Mucosa of gallbladder (tissue), 1 donor: ENCODE measurements at places on chromosomes 5 and 9. TPM values are rescaled to one million over a fixed set of nuclear protein-coding genes. Genes with fewer than 3 reads are reported as not detected.
A peak's percentile ranks its signal among the peaks of the same experiment; 100 is the strongest.

- DNase-seq = peak; percentile 68
Measured at GRCh38 chr5:141040093-141040770, 10.9 kb upstream of the PCDHB1 start.

DNA sequence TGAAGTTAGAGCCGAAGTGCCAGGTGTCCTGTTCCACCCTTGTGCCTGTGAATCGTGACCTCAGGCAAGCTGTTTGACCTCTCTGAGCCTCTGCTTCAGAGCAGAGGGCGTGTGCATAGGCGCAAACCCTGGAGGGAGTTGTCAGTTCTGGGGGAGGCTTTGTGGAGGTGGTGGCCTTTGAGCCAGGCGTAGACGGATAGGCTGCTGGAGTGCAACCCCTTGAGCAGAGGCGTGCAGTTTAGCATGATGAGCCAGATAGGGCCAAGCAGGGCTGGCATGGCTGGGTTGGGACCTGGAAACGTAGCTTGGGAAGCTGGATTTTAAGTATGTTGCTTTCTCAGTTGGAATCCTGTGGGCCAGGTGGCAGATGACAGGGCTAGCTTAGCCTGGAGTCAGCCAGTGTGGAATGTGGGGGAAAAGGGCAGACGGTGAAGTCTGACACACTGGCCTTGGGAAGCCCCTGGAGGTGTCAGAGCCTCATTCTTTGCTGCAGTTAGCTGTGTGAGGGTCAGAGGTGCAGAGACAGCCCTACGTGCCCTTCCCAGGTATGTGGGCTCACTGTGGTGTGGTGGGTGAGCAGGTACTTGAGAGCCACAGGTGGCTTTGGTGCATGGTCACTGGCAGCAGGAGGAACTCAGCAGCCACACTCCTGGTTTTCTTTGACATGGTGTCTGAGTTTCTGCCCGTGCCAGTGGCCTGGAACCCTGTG, 93.4 kb downstream of the DAB2IP start:
- no peak for DNase-seq

DNA sequence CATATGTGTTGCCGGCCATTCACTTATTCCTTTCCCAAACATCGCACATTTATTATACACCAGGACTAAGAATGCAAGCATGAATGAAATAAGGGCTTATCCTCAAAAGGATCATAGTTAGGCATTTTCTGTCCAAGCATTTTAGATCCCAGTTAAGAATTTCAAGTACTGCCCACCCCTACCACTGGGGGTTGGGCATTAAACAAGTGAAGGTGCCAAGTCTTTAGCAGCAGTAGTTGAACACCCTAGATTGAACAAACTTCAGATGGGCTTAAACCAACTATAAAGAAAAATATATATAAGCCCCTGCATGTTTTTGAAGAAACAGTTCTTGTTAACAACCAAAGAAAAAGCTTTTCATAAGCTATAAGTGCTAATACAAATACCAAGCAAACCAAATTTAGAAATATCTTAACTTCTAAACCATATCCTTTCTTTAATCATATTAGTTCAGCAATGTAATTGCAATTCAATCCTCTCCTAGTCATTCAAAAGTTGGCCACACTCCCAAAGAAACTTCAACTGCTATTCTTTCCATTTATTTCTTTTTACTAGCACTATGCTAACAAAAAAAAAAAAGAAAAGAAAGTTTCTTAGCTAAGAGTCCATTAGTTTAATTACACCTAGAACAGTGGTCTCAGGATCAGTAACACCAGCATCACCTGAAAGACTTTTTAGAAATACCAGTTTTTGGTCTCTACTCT, 149.8 kb downstream of the MLLT3 start:
- no peak for DNase-seq

GRCh38 chr5:170743876-170744212, 39.7 kb upstream of the GABRP start:
- no peak for DNase-seq

DNA sequence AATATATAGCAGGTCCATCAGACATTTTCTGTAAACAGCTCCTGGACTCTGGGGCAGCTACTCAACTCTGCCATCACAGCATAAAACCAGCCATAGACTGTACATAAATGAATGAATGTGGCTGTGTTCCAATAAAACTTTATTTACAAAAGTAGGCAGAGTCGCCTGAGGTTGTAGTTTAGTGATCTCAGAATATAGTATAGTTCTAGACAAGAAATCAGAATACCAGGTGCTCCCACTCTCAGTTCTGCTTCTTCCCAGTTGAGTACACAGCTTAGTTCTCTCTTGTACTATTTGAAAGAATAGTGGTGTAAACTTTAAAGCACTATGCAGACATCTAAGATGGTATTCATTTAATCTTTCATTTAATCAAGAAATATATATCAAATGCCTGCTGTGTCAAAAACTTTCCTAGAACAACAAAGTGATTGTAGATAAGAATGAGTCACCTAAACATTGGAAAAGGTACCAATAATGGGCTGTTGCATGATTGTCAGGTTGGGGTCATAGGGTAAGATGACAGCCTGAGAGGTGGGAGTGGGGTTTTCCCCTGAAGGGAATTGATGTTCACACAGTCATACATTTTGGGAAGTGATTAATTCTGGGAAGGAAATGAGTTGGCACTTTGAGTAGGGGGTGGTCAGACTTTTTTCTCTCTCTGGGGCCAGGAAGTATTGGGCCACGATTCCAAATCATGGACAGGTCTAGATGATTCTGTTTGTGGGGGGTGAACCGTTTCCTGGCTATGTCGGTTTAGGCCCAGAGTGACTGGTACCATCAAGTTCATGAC, 37.0 kb downstream of the TNFSF8 start:
- no peak for DNase-seq

DNA sequence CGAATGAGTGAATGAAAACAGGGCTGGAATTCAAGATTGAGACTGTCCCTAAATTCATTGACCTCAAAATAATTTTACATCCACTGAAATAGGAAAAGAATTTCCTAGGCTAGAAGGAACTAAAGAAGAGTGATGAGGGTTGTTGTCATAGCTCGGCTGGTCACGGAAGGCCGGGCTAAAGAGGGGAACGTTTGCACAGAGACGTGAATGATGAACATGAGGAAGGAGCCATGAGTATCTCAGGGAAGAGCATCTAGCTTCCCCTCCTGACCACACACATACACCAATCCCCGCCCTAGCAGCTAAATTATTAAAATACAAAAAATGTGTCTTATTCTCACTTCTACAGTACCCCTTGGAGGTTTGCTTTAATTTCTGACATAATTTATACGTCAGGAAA, 124.4 kb upstream of the ABCA1 start:
- no peak for DNase-seq

- no peak for DNase-seq
Measured at GRCh38 chr9:119801311-119801710, 432.1 kb upstream of the BRINP1 start.

GRCh38 chr5:91190314-91190690, 192.8 kb downstream of the ARRDC3 start:
- no peak for DNase-seq

The SPEF2 gene
- 11.5 TPM for total RNA-seq

The SPATA6L gene
- total RNA-seq = 25.0 TPM

The TXN gene
- total RNA-seq = 158 TPM

- DNase-seq = no peak
Measured at GRCh38 chr5:125052584-125052983, 306.1 kb upstream of the ZNF608 start.

- no peak for DNase-seq
Measured at GRCh38 chr5:116577064-116577788, 2.6 kb upstream of the SEMA6A start.

GRCh38 chr5:133605323-133605722, 7.0 kb downstream of the FSTL4 start:
- DNase-seq = no peak

The PCDHB2 gene
- total RNA-seq = 3.6 TPM

The LURAP1L gene
- total RNA-seq = 25.2 TPM

GRCh38 chr5:168609806-168610482, 30.8 kb upstream of the PANK3 start:
- no peak for DNase-seq

DNA sequence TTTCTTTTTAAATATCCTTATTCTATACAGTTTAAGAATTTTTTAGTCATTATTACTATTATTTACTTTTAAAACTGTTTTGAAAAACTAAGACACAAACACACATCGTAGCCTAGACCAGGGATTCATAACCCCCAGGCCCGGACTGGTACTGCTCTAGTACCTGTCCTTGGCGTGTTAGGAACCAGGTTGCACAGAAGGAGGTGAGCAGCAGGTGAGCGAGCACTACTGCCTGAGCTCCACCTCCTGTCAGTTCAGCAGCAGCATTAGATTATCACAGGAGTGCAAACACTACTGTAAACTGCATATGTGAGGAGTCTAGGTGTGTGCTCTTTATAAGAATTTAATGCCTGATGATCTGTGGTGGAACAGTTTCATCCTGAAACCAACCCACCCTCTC, 357.0 kb downstream of the PTPRD start:
- DNase-seq = no peak

DNA sequence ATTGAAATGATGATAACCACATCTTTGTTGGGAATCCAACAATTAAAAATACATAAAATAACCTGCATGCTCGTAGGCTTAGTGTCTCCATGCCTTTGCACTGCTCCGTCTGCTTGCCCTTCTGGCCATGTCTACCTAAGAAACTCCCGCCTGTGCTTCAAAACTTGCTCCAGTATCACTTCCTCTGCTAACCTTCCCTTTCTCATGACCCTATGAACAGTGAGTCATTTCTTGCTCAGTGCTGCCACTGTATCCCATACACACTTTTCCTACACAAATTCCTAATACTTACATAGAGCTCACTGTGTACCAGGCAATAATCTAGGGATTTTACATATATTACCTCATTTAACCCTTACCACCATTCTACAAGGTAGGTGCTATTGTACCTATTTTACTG, 33.5 kb downstream of the TMEM245 start:
- no peak for DNase-seq

GRCh38 chr9:129209109-129209508, 31.0 kb upstream of the IER5L start:
- no peak for DNase-seq

- no peak for DNase-seq
Measured at GRCh38 chr5:128436749-128437188, 101.3 kb downstream of the FBN2 start.

DNA sequence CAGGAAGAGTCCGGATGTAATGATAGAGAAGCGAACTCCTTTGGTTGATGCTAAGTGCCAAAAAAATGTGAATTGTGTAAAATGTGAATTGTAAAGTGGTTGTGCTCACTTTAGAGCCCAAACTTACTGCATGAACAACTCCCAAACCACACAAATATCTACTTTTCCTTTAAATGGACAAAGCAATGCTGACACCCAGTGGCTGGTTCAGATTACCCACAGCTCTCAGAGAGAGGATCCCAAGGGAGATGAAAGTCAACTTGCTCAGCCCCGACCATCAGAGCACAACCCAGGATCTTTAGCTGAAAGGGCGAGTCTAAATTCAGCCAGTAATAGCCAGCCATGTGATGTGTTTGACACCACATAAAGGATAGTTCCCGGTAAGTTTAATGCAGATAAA, 133.7 kb downstream of the NMUR2 start:
- no peak for DNase-seq

The ZDHHC11B gene
- total RNA-seq = 14.5 TPM

- DNase-seq = no peak
Measured at GRCh38 chr5:96388176-96388575, 44.9 kb downstream of the PCSK1 start.

- no peak for DNase-seq
Measured at GRCh38 chr5:14745753-14746152, 81.2 kb downstream of the OTULIN start.

- DNase-seq = no peak
Measured at GRCh38 chr9:929719-930118, 46.7 kb upstream of the DMRT3 start.
